ENCODE measurements at places on chromosomes 3 and 15.

DNA sequence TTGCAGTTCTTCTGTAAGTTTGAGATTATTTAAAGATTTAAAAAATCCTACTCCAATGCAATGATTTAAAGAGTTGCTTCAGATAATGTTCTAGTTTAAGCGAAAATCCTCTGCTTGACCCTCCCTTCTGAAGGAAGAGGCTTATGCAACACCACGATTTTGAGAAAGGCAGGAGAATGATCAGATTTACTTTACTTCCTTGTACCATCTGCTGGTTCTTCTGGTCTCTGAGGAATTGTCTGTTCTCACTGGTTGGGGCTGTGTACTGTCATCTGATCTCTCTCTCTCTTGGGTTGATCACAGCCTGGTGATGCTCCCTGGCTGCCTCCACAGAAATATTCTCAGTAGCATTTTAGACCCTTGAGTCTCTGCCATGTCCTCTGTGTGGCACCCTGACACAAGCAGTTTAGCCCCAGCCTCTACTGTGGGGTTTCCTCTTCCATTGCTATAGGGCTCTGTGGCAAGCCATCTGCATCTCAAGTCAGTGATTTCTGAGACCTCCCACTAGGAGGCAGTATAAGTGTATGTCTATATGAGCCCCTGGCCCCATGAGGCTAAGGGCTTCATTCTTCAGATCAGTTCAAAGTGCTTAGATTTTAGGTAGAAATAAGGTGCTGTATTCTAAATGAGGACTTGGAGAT lies 50.8 kb upstream of the PLAAT1 start:
- DNase-seq = no peak

GRCh38 chr3:194093842-194094241 lies 42.1 kb upstream of the HES1 start:
- DNase-seq = no peak

DNA sequence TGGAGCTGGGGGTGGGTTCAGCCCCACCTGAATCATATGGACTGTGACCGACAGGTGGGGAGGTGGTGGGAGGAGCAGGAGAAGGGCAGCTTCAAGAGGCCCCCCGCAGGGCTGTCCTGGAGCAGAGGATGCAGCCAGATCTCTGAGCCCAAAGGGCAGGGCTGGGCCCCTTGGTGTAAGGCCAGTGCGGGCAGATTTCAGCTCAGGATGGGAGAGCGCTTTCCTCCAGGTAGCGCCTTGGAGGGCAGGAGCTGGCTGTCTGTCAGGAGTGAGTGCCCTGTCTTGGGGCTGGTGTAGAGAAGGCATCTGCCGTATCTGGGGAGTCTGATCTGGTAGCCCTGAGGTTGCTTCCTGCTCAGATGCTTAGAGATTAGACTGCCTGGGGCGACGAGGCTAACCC lies 7.3 kb downstream of the TMEM43 start:
- no peak for DNase-seq

DNA sequence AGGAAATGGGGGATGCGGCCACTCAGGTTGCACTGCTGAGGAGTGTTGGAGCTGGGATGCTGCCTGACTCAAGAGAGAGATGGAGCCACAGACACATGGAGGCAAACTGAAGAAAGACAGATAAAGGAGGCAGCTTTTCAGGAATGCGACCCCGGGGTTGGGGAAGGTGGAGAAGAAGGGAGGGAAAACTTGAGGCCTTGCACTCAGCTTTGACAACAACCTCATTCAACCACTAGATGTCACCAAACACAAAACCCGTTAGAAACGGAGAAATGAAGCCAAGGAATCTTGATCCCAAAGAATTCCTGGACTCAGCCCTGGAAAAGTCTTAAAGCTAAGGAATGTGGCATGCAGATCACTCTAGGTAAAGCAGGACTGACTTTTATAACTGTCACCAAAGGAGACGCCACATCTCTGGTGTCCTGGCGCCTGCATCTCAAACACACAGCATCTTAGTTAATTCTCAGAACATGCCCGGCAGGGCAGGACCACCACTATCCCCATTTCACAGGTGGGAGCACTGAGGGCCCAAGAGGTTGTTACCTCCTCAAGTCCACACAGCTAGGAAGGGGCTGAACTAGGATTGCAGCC lies 59.6 kb upstream of the LMCD1 start:
- DNase-seq = no peak

DNA sequence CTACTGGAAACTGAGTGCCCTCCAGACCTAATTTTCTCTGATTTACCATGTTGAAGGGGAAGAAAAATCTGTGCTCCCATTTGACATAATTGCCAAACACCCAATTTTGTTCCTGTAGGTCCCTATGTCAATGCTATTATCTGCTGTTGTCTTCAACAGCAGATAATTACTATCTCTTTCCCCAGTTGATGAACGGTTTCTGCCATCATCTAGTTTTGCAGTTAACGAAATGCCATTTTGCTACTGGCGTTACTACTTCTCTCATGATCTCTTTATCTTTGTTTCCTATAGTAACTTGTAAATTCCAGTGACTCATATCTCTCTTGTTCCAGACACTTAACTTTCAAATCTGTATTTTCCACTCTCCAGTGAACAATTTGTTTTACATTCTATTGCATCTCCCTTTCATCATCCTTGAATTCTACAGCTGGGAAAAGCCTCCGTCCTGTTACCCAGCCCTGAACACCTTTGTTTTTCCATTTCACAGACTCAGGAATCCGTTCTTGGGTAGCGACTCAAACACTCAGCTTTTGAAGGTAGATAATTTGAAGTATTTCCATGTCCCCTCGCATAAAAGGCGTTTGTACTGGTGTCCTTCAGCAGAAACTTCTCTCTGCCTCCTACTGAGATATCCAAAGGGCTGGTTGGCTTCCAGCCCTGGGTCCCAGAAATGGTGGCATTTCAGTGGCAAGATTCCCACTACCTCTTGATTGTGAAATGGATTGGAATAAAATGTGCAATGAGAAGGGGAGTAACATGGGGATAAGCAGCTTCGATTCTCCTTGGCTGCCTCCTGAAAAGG lies 111.7 kb downstream of the FOXB1 start:
- DNase-seq = no peak

- no peak for DNase-seq
These were observed 103.1 kb upstream of the TLE3 start for GRCh38 chr15:70200511-70201424.

DNA sequence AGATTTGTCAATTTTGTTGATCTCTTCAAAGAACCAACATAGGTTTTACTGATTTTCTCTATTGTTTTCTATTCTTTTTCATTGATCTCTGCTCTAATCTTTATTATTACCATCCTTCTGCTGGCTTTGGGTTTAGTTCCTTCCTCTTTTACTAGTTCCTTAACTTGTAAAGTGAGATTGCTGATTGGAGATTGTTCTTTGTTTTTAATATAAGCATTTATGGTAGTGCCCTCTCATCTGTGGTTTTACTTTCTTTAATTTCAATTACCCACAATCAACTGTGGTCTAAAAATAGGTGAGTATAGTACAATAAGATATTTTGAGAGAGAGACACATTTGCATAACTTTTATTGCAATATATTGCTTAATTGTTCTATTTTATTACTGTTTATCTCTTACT lies 13.2 kb upstream of the CLRN1 start:
- DNase-seq = no peak

DNA sequence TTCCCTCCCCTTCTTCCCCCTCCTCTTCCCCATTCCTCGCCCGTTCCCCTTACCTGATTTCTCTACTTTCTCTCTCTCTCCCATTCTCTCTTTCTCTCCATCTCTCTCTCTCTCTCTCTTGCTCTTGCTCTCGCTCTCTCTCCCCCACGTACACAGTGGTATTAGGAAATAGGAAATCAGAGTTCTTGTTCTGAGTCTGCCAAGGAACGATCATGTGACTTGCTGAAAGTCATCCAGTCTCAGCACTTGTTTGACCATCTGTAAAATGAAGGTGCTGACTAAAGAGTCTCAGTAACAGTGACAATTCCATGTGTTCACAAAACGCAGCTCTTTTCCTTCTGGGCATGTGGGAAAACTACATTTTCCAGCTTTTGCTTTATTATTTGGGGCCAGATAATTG lies 445.0 kb upstream of the TGFBR2 start:
- no peak for DNase-seq

DNA sequence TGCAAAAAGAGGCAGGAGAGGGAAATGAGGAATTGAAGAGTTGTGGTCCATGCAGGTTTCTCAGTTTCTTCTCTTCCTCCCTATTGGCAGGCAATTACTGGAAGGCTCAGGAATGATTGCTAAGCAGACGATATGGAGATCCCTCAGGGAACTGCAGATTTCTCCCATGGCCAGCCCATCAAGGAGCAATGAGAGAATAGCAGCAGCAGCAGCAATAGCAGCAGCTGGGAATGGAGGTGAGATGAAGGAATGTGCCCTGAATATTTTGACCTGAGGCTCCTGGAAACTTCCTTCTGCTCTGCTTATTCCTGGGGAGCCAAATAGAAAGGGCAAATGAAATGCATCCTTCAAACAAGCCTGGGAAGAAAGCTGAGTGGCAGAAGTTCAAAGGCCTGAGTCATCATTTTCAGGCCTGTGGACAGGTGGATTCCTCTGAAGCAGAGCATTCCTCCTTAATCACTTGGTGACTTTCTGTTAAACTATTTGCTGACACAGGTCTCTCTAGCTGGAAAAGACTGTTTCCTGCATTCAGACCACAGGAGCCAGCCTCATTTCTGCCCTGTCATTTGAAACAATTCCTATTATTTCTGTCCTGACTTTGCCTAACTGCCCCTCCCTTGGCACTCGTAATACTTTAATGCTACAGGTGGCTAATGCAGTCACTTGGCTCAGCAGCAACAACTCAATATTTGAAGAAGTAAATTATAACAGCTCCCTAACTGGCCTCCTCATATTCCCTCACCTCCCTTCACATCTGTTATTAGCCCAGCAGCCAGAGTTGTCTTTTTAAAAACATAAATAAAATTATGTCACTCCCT lies 146.9 kb upstream of the GADL1 start:
- no peak for DNase-seq

DNA sequence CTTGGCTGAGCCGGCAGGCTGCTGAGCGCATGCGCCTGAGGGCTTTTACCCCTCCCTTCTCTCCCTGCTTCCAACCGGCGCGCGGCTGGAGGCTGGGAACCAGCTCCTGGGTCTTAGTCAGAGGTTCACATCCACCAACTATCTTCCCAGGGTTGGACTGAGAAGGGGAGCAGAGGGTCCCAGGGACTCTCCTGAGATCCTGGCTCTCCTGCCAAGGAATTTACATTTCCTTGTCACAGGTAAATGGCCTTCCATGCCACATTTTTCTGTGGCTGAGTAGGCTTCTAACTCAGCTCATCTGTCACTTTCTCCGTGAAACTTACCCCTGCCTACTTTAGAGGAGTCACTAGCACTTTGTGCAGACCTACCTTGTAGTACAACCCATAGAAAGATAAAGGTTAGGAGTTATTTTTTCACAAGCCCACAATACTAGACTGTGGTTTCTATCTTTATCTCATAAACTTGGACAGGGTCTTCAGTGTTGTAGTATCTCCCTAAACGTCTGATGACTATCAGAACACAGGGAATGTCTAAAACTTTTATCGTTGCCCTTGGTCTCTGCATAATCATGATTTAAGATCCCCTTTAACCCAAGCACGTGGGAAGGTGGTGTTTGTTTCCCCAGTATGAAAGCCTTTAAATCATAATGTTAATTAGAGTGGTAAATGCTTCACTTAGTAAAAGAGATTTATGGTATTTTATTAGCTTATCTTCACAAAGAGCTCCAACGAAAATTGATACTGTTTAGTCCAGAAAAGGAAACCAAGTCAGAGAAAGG lies 638 bp upstream of the TBC1D5 start:
- DNase-seq = no peak

GRCh38 chr15:78492872-78493271 lies 14.5 kb upstream of the HYKK start:
- no peak for DNase-seq

DNA sequence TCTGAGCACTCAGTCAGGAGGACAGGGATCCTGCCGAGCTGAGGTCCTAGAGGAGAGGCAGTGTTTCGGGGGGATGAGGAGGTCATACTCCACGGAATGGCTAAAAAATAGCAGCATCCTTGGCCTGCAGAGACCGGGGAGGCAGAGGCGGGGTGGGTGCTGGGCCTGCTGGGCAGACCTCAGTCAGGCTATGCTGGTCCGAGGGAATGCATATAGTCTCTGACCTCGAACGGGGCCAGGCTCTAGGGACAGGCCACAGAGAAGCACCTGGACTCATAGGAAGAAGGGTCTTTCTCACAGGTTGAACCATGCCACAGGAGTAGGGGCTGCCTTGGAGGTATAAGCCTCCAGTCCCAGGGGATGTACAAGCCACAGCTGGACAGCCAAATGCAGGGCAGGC lies 14.0 kb upstream of the SKIC8 start:
- DNase-seq = no peak

- DNase-seq = no peak
These were observed 512.9 kb downstream of the MCTP2 start for GRCh38 chr15:94744080-94744793.

DNA sequence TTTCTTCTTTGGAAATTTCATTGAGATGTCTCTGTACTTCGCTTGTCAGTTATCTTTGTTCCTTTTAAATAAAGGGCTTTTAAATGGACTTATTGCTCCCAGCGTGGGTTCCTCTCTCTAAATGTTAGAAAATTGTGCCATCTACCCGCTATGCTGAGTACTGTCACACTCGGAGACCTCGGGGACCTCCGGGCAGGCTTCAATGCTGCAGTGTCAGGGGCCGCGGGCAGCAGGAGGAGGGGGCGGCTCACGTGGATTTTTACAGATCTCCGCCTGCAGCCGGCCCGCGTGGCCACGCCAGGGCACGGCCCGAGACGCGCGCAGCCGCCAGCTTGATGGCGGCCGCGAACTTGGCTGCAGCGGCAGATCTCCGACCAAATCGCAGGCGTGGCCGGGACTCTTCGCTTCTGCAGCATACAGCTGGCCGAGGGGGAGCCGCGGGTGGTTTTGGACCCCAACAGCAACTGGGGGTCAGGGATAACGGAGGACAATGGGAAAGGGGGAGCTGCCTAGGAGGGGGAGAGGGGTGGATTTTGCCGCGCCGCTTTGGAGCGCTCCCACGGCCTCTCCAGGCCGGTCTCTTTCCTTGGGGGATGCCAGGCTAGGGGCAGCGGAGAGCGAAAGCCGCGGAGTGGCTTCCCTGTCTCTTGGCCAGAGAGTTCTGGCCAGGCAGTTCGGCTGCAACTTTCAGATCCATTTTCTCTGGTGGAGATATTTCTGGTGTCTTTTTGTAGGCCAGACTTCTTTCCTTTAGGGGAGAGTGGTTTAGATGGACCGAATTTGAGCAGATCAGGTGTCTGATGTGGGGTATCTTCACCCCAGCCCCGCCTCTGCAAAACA lies 15.3 kb downstream of the NR2F2 start:
- no peak for DNase-seq

DNA sequence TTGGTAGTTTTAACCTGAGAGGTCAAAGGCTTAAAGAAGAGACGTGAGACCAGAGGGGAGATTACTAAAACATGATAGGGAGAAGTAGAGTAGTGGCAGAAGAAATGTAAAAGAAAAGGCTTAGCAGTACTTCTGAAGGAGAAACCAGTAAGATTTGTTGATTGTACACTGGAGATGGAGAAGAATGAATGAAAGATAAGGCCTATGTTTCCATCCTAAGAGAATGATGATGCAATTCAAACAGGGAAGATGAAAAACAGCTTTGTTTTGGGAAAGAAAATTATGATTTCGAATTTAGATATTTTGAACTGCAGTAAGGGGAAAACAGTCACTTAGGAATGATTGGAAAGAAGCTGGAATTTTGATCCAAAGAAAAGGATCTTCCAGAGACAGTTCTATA lies 97.4 kb upstream of the PLXND1 start:
- no peak for DNase-seq
